Activated T-cell treated with anti-CD3 and anti-CD28 coated beads, Interleukin-2, amount 50 U/mL, for 1 hour (primary cell): ENCODE measurements at places on chromosomes 11 and 22.

DNA sequence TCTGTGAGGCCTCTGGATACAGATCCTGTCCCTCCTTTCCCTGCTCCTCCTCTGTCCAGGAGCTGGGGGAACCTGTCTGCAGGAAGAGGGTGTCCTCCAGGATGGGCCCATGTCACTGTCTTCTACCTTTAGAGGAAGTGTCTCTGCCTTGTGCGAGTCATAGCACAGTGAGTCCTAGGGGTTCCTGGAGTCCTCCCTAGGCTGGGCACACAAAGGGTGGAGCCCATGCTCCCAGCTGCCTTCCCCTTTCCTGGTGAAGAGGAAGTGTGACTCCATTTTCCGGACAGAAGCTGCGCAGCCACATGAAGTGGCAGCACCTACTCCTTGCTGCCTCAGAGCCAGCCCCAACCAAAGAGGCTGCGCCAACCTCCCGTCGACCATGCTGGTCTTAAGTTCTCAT, 112.2 kb downstream of the CTTN start:
- no peak for DNase-seq

GRCh38 chr11:70210051-70210501, 7.0 kb downstream of the FADD start:
- no peak for DNase-seq

- DNase-seq: no peak
Observed at GRCh38 chr11:129442171-129442570, 66.5 kb downstream of the BARX2 start.

- peak; percentile 64 for DNase-seq
Observed at GRCh38 chr11:73376803-73377629, 817 bp downstream of the RELT start.

DNA sequence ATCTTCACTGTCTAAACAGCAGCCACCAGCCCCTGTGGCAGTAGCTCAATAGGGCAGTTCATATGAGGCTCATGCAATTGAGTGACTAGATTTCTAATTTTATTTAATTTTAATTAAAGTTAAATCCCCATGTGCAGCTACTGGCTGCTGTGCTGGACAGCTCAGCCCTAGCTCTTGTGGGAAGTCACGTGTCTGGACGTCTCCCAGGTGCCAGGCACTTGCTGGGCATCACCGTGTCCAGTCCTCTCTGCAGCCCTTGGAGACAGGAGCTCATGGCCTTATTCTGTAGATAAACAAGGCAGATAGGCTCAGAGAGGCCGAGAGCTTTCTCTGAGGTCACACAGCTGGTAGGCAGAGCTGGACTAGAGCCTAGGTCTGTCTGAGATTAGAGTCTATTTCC, 95.0 kb downstream of the ARHGAP8 start:
- DNase-seq: no peak

GRCh38 chr11:83249445-83249844, 36.7 kb downstream of the CCDC90B start:
- no peak for DNase-seq

GRCh38 chr11:65569164-65569972, 909 bp upstream of the ZNRD2 start:
- no peak for DNase-seq

DNA sequence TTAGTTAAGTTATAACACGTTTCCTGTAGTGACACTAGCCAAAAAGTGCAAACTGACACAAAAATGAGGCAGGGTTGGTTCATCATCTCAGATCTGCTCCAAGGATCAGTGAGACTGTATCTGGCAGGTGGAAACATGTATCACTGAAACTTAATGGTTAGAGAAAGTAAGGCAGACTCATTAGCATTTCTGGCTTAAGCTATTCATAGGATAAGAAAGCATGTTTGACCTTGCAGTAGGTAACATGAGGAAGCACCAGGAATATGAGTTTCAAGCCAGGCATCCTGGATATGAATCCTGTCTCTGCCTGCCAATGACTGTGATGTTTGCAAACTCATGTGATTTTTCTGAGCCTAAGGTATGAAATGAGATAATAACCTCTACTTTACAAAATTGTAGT, 732.1 kb downstream of the NELL1 start:
- DNase-seq: no peak

DNA sequence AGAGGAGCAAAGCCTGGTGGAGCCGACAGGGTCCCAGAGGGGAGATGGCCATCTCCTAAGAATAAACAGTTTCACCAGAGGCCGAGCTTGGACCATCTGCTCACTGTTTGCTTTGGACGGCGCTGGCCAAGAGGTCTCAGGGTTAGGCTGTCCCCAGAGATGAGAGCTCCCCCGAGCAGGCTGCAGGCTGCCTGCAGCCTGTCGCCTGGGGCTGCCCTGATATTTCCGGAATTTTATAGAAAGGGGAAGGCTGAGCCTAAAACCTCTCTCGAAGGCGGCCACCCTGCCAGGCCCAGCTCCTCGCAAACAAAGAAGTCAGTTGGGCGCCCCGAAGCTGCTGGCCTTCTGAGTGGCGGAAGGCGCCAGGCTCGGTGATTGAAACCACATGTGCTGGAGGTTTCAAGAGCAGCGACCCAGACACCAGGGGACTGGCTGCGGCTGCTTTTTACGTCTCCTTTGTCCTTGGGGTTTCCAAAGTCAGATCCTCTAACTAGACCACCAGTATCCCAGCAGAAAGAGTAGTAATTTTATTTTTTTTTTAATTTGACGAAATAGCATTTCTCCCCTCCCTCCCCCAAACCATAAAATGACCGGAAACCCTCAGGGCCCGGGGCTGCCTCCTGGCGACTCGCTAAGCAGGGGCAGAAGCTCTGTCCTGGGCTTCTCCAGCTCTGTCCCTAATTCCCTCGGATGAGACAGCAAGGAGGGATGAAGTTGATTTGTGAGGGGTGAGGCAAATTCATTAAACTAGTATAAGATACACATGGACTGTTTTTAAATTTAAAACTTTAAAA, 57.4 kb downstream of the CLMP start:
- DNase-seq: no peak

DNA sequence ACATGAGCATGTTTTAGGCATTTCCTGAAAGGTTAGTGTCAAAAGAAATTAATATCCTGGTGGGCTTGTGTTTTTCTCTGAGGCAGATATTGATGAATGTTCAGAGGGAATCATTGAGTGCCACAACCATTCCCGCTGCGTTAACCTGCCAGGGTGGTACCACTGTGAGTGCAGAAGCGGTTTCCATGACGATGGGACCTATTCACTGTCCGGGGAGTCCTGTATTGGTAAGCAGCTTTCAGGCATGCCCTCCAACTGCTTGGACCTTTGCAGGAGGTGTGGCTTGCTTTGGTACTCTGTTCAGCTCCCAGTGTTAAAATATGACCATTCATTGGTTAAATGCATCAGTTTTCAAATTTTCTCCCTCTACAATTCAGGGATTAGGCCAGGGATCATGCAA, 658.6 kb upstream of the ANO5 start:
- DNase-seq: no peak

GRCh38 chr11:77052518-77052917, 14.3 kb upstream of the CAPN5 start:
- no peak for DNase-seq

DNA sequence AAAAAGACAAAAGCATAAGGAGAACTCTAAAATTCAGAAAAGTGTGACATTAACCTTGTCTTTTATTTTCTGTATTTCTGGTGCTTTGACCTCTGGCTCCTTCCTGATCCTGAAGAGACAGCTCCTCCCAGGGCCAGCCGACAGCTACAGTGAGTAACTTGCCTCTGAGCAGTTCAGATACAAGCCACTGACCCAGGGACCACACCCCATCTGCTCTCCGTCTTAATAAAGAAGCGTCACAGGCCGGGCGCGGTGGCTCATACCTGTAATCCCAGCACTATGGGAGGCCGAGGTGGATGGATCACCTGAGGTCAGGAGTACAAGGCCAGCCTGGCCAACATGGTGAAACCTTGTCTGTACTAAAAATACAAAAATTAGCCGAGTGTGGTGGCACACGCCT, 6.5 kb downstream of the MLC1 start:
- no peak for DNase-seq

DNA sequence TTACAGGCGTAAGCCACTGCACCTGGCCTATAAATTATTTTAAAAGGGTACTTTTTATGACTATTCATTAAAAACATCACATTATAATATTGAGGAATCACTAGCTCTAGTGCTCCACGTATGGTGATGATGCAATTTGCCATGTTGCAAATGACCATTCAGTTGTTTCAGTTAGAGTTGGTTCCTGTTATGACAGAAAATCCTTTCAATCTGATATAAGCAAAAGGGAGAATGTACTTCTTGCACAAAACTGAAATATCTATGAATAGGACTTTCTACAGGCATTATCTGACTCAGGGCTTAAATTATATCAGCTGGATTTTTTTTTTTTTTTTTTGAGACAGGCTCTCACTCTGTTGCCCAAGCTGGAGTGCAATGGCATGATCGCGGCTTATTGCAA, 45.6 kb upstream of the RRM1 start:
- DNase-seq: no peak

GRCh38 chr11:120718171-120718570, 206.6 kb downstream of the GRIK4 start:
- DNase-seq: no peak

DNA sequence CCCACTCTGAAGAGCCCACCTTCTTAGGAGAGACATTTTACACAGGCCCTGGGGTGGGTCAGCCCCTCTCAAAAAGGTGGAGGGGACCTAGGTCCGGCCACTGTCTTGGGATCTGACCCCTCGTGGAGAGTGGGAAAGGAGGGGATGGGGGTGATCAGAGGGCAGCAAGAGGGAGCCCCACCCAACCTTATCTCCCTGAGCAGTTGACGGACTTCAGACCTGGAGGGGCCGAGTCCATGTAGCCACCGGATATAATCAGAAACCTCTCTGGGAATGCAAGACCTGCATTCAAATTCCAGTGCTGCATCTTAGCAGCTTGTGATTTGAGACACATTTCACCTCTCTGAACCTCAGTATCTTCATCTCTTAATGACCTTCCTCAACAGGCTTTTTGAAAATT, 44.0 kb downstream of the TP53I11 start:
- DNase-seq: no peak

GRCh38 chr11:60951904-60952741, at the start of gene SLC15A3:
SLC15A3 (minus strand) TSS chr11:60952176; CDS start chr11:60951551, 625 bp downstream.
- peak; percentile 44 for DNase-seq

GRCh38 chr11:122847466-122847865, 9.2 kb downstream of the CRTAM start:
- DNase-seq: no peak

- no peak for DNase-seq
Observed at GRCh38 chr22:26848244-26848920, 191.0 kb downstream of the MIAT start.

- DNase-seq: no peak
Observed at GRCh38 chr11:100072131-100072530, 615.0 kb upstream of the ARHGAP42 start.

DNA sequence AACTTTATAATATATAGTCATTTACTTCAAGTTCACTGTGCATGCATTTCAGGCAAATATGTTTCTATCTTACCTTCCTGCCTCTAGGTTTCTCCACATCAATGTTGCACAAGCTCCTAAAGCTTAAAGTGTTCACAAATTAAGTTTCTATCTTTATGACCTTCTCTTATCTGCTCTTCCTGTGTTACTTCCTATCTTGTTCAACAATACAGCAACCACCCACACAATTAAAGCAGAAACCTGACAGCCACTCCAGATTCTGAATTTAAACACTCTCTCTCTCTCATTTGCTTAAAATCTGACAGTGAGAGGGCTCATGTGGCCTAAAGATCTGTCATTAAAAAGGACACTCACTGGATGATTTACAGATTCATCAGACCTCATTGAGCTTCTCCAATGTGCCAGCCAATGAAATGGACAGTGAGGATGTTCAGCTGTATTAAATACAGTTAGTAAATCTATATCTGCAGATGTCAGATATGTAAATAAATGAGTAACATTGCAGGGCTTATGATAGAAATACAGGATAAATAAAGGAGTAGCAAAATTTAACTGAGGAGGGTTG, 10.9 kb downstream of the PDGFD start:
- DNase-seq: no peak

GRCh38 chr22:40235308-40235707, 57.6 kb downstream of the TNRC6B start:
- no peak for DNase-seq

GRCh38 chr11:1152316-1153104, 5.2 kb upstream of the MUC5AC start:
- DNase-seq: no peak

GRCh38 chr11:112558691-112559090, 298.0 kb upstream of the PLET1 start:
- no peak for DNase-seq

DNA sequence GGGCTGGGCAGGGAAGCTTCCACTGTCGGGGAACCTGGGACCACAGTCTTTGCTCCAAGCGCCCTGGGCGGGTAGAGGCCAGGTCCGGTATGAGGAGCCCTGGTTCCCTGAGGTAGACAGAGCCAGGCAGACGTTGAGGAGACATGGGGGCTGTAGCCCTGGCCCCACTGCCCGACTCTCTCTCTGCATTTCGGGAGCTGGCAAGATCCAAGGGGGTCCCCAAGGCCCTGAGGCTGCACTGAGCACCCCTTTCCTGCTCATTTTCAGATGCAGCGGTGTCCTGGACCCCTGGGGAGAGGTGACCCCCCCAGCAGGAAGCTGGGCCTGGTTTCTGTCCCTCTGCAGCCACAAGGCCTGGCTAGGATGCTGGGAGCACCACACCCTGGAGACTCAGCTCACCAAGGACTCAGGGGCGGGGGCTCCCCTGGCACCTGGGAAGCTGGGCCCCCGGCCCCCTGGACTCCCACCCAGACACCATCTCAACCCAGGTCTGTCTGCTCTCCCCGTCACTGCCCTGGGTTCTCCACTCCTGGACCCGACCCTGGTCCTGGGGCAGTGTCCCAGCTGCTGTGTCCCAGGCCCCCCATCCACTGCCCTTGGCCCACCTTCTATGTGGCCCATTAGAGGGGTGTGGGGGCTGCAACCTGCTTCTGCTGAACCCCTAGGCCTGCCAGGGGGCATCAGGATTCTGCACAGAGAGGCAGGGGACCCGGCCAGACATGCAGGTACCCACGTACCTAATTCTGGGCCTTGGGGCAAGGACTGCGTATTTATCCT, 15.0 kb upstream of the MUC6 start:
- no peak for DNase-seq

GRCh38 chr11:76801225-76801624, 18.1 kb downstream of the TSKU start:
- no peak for DNase-seq

DNA sequence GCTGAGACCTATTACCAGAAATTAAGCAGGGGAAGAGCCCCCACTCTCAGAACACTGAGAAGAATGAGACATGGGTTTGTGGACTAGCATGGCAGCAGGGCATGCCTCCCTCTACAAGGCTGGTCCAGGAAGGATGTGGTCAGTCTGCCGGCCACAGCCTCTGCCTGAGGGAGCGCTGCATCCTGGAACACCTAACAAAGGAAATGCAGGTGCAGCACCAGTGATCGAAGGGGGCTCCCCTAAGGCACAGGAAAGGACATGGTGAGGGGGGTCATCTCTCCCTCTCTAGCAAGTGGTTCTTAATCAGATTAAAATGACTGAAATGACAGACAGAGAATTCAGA, 40.6 kb upstream of the ARL14EP start:
- DNase-seq: no peak

DNA sequence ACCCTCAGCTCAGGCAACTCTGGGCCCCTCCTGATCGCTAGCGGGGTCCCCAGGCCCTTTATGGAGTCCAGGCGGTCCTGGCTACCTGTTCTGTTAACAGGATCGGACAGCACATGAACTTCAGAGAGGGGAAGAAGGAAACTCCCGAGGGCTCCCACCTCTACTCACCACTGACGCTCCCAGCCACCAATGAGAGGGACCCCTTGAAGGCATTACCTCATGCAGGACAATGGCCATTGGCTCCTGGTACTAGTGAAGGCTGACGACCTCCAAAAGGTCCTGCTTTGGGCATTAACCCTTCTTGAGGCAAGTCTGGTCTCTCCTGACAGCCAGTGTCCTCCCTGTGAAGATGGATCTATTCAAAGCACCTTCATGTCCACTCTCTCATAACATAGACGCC, 71.5 kb upstream of the LMO1 start:
- DNase-seq: no peak
